ENCODE measurements at places on chromosomes 7 and 10.

GRCh38 chr7:45033931-45034290, 33.9 kb downstream of the CCM2 start:
- DNase-seq = no peak

- DNase-seq = no peak
Measured at GRCh38 chr7:158028971-158029370, 558.7 kb downstream of the PTPRN2 start.

- no peak for DNase-seq
Measured at GRCh38 chr10:103054621-103055020, 136.5 kb downstream of the CNNM2 start.

- no peak for DNase-seq
Measured at GRCh38 chr7:12594122-12594897, 23.8 kb downstream of the SCIN start.

GRCh38 chr10:84844461-84844860, 516.1 kb downstream of the CCSER2 start:
- no peak for DNase-seq

- DNase-seq = no peak
Measured at GRCh38 chr10:26574783-26575182, 122.7 kb upstream of the PDSS1 start.

- no peak for DNase-seq
Measured at GRCh38 chr10:62687230-62687748, 117.2 kb upstream of the ADO start.

DNA sequence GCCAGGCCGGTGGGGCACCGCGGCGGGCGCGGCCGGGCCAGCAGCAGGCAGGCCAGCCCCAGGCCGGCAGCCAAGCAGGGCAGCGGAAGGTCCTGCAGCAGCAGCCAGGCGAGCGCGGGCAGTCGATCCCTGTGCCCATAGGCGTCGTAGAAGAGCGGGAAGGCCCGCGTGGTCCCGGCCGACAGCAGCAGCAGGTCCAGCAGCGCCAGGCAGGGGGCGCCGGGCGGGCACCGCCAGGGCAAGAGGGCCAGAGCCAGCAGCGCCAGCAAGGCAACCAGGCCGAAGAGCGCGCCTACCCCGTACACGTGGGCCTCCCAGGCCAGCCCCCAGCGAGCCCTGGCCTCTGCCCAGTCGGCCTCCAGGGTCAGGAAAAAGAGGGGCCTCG, 8.4 kb upstream of the RBM28 start:
- no peak for DNase-seq

DNA sequence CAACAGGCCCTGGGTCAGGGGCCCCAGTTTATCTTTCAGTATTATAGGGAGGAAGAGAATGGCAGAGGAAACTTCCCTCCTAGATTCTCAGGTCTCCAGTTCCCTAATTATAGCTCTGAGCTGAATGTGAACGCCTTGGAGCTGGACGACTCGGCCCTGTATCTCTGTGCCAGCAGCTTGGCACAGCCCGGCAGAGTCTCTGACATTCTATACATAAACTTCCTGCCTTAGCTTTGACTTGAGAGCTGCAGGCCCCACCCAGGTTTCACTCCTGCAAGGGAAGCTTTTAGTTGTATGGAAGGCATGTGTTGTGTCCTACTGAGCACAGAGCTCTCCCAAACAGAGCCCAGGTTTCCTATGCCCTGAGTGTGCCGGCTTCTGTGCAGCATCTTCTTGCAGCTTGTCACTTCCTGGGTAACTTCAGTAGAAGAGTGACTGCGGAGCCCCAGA, 205.6 kb upstream of the PRSS58 start:
- DNase-seq = no peak

DNA sequence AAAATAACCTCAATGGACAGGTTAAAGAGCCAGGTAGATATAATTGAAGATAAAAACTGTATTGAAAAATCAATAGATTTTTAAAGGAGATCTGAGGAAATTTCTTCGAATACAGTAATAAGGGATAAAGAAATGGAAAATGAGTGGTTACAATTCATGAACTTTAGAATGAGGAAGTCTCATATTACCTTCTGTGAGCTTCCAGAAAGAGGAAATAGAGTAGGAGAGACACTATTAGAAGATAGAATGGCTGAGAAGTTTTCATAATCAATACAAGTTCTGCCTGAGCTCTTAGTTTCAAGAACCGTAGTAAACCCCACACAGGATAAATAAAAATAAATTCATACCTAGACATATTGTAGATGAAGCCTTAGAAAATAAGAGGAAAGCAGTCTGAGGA, 11.5 kb downstream of the SDK1 start:
- DNase-seq = no peak

DNA sequence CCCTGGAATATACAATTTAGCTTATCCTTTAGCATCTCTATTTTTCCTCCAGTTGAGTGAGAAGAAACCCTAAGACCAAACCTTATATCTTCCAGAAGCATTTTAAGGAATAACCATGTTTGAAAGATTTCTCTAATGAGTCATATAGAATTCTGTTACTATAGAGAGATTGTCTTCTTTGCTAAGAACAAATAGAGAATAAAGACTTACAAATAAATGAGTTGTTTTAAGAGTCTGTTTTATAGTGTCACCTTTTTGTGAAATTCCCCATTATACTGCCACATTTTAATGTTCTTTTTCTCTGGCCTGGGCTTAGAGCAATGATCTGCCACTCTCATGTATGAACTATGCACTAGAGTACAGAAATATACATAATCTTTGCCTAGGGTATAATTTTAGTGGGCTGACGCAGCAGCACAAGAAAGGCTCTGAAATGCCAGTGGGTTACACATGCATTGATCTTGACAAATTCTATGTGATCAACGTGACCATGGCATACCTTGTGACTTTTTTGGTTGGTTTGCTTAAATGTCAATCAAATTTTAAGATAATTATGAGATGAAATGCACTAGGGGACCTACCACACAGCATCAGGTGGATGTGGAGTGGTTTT, 145.1 kb upstream of the MKLN1 start:
- no peak for DNase-seq

GRCh38 chr10:132094581-132095234, 29.0 kb downstream of the JAKMIP3 start:
- DNase-seq = no peak

- no peak for DNase-seq
Measured at GRCh38 chr10:35420044-35420443, 83.7 kb downstream of the CCNY start.

GRCh38 chr7:78769481-78770101, 683.9 kb downstream of the MAGI2 start:
- DNase-seq = no peak

- DNase-seq = no peak
Measured at GRCh38 chr10:3980660-3981059, 195.7 kb upstream of the KLF6 start.

DNA sequence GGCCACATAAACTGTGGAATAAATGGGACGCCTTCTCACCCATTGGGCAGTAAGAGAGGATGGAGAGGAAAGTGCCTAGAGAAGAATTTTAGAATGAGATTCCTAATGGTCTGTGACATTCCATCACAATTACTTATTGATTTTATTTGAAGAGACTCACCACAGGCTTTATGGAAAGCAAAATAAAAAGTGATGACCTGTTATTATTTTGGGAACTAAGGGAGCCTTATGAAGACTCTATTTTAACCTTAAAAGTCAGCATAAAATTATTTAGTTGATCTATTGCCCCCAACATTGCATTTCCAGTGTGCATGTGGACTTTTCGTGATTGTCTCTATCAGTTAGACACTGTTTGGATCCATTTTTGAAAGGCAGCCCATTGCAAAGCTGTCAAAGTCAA, 107.5 kb downstream of the PCLO start:
- no peak for DNase-seq

DNA sequence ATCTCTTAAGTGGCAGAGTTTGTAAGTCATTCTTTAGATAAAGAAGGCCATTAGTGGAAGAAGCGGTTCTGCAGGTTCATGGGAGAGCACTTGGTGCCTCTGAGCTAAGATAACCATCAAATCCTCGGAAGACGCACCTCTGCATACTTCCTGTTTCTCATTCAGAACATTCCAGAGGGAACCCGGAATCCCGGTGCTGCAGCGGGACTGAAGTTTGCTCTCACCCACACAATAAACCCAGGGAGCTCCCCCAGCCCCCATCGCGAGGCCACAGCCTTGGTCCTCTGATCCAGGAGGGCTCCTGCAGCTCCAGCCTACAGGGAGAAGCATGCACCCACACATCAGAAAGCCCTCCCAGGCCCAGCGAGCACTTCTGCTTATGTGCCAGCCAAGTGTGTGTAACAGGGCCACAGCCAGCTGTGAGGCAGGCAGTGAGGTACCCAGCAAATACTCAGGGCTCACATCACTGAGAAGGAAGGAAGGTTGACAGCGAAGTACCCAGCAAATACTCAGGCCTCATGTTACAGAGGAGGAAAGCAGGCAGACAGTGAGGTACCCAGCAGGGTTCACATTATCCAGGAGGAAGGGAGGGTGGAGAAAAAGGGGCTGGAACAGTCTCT, 142.4 kb downstream of the DIP2C start:
- peak; percentile 15 for DNase-seq

GRCh38 chr7:47581804-47582763, at the start of gene TNS3:
Gene TNS3 (minus strand): TSS chr7:47582111. CDS start chr7:47439636, 142,475 bp downstream.
- no peak for DNase-seq

DNA sequence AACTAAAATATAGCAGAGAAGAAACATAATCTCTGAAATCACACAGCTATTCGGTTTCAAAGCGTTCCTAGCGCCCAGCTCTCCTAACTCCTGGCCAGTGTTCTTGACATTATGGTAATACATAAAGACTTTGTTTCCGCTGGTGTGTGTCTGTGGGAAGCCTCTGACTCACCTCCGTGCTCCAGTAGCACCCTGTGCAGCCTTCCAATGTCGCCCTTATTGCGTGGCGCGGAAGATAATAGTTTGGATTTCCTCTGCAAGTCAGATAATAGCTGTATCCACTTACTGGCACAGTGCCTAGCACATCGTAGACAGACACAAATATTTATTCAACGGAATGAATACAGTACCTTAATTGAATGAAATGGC, 570 bp downstream of the BMS1 start:
- no peak for DNase-seq

GRCh38 chr7:135716677-135717238, 11.2 kb downstream of the SLC13A4 start:
- DNase-seq = peak; percentile 24
